Astrocyte (in vitro differentiated cells and primary cell): ENCODE measurements at places on chromosomes 3 and 15. TPM values are rescaled to one million over a fixed set of nuclear protein-coding genes. Genes with fewer than 3 reads are reported as not detected.

The CTXND1 gene
- total RNA-seq, result not detected in 2 replicates

The CFAP92 gene
- 0.10 and 0.52 TPM in 2 replicates for total RNA-seq

The IGSF10 gene
- 0.43 and 0.84 TPM in 2 replicates for total RNA-seq

The TARS3 gene
- total RNA-seq, result 15.7 and 16.3 TPM in 2 replicates

The LRRC28 gene
- 28.1 and 30.7 TPM in 2 replicates for total RNA-seq

The CCK gene
- not detected in 2 replicates for total RNA-seq
